Naive thymus-derived CD8-positive, alpha-beta T cell (primary cell): ENCODE measurements at places on chromosomes 2 and 18. TPM values are rescaled to one million over a fixed set of nuclear protein-coding genes. Genes with fewer than 3 reads are reported as not detected.
A peak's percentile ranks its signal among the peaks of the same experiment; 100 is the strongest.

Gene TGOLN2
- 215 TPM for total RNA-seq

Gene C2orf78
- not detected for total RNA-seq

Gene DNER
- total RNA-seq = not detected

Gene SDC1
- total RNA-seq = not detected

DNA sequence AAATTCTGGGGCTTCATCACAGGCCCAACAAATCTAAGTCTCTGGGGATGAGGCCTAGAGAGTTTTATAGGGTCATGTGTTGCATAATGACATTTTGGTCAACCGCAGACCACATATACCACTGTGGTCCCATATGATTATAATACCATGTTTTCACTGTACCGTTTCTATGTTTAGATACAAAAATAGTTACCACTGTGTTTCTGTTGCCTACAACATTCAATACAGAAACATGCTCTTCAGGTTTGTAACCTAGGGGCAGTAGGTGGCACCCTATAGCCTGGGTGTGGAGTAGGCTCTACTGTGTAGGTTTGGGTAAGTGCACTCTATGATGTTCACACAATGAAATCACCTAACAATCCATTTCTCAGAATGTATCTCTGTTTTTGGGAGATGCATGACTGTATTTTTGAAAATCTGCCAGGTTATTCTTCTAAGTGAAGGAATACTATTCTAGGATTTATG, 485.2 kb downstream of the PTPRM start:
- no peaks in the 10 kb centered on the region for H3K4me1 ChIP-seq
- no peak overlapping the region for H3K4me3 ChIP-seq
- no peaks in the 10 kb centered on the region for H3K36me3 ChIP-seq
- DNase-seq = no peak
- H3K27me3 ChIP-seq = no peaks in the 10 kb centered on the region

DNA sequence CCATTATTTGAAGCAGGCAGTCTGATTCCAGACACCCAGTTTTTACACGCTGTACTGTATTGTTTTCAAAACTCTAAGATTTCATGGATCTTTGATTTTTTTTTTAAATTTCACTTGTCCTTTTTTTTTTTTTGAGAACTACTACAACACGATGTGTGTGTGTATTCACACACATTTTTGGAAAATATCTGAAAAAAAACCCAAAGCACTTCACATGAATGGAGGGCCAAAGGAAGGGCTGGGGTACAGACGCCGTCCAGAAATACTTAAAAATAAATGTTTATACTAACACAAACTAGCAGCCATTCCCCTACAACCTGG, 314 bp upstream of the SSB start:
- DNase-seq = no peak
- H3K4me1 ChIP-seq = peaks cover 30% of the 10 kb centered on the region
- H3K36me3 ChIP-seq = no peaks in the 10 kb centered on the region
- peak overlapping the region; percentile 97 for H3K27ac ChIP-seq
- H3K4me3 ChIP-seq = peak overlapping the region; percentile 96

DNA sequence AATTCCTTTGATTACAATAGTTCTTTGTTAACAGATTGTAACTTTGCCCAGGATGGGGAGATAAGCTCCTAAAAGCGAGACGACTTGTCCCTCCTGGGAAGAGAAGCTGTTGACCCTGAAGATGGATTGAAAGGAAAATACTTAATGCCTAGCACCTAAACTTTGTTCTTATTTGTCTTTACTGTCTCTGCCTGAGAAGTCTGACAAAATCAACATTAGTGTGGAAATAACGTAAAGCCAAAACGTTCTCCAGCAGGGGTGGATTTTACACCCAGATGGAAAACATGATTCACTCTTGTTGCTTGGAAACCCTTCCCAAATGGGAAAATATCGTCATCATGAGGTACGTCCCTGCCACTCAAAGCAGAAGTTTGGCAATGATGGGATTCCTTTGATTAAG, 450.1 kb downstream of the SLC4A3 start:
- H3K27me3 ChIP-seq = no peaks in the 10 kb centered on the region
- no peak overlapping the region for H3K4me3 ChIP-seq
- DNase-seq = no peak

- no peak for DNase-seq
- H3K27ac ChIP-seq = no peak overlapping the region
- H3K4me1 ChIP-seq = no peaks in the 10 kb centered on the region
- no peak overlapping the region for H3K4me3 ChIP-seq
- H3K36me3 ChIP-seq = no peaks in the 10 kb centered on the region
- H3K27me3 ChIP-seq = no peaks in the 10 kb centered on the region
Observed at GRCh38 chr2:33144243-33144642, 197.5 kb downstream of the LTBP1 start.

DNA sequence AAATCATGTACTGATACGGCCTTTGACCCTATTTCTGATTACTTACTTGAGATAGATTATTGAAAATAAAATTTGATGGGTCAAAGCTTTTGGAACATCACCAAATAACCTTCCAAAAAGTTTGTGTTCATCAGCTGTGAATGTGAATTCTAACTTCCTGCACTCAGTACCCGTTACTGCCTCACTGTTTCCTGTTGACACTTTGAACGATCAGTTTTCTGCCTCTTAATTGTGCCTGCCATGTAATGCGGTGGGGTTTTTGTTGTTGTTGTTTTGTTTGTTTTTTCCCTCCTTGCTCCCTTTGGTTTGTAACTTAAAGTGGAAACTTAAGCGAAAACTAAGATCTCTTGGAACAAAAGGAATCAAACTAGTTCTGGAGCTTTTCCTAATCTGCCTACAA, 18.9 kb downstream of the ATG16L1 start:
- H3K36me3 ChIP-seq = peaks cover 66% of the 10 kb centered on the region
- H3K27ac ChIP-seq = peak overlapping the region; percentile 98
- H3K27me3 ChIP-seq = no peaks in the 10 kb centered on the region
- peak overlapping the region; percentile 71 for H3K4me3 ChIP-seq
- no peak for DNase-seq

- peaks cover 6% of the 10 kb centered on the region for H3K4me1 ChIP-seq
- no peak for DNase-seq
- no peak overlapping the region for H3K27ac ChIP-seq
- H3K4me3 ChIP-seq = no peak overlapping the region
- H3K36me3 ChIP-seq = peaks cover 5% of the 10 kb centered on the region
Observed at GRCh38 chr2:119981896-119982295, 31.0 kb upstream of the EPB41L5 start.

DNA sequence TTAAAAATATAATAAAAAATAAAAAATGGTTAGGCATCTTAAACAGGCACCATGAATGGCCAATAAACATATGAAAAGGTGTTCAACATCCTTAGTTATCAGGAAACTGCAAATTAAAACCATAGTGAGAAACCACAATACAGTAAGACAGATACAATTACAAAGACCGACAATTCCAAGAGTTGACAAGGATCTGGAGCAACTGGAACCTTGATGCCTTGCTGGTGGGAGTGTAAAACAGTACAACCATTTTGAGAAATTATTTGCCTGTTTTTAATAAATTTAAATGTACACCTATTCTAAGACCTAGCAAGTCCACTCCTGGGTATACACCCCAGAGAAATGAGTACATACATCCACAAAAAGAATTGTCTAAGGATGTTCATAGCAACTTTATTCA, 49.1 kb downstream of the NGEF start:
- no peak overlapping the region for H3K27ac ChIP-seq
- peaks cover 5% of the 10 kb centered on the region for H3K36me3 ChIP-seq
- DNase-seq = no peak

GRCh38 chr18:79377187-79377891, 18.4 kb upstream of the NFATC1 start:
- H3K27ac ChIP-seq = no peak overlapping the region
- DNase-seq = no peak
- no peaks in the 10 kb centered on the region for H3K27me3 ChIP-seq
- H3K4me3 ChIP-seq = no peak overlapping the region

- no peaks in the 10 kb centered on the region for H3K27me3 ChIP-seq
- no peaks in the 10 kb centered on the region for H3K36me3 ChIP-seq
- DNase-seq = no peak
- H3K4me3 ChIP-seq = no peak overlapping the region
Observed at GRCh38 chr2:144694456-144694855, 174.5 kb upstream of the ZEB2 start.

- no peak overlapping the region for H3K27ac ChIP-seq
- H3K4me1 ChIP-seq = no peaks in the 10 kb centered on the region
- H3K36me3 ChIP-seq = no peaks in the 10 kb centered on the region
- DNase-seq = no peak
- H3K4me3 ChIP-seq = no peak overlapping the region
Observed at GRCh38 chr2:19801367-19802080, 100.3 kb downstream of the TTC32 start.
